NCI-H1092 (cell line): ENCODE measurements at places on chromosomes 12 and 14.

GRCh38 chr14:99402285-99402648, 78.4 kb downstream of the SETD3 start:
- no peak for DNase-seq

DNA sequence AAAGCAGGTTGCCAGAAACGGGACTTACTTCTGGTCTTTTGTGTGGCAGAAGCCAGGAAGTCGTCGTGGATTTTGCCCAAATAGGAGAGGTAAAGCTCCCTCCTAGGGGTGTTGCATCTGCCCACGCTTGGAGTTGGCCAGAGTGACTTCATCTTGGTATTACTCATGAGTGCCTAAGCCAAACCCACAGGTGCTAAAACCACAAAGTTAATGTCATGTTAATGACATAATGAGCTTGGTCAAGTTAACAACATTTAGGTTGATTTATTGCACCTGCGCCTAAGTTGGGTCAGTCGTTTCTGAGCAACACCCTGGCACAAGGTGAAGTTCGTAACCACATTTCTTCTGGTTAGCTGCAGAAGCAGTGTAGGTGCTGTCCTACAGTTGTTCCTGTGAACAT, 225.2 kb downstream of the FUT8 start:
- no peak for DNase-seq

GRCh38 chr12:75020068-75020557, 189.5 kb downstream of the KCNC2 start:
- no peak for DNase-seq

DNA sequence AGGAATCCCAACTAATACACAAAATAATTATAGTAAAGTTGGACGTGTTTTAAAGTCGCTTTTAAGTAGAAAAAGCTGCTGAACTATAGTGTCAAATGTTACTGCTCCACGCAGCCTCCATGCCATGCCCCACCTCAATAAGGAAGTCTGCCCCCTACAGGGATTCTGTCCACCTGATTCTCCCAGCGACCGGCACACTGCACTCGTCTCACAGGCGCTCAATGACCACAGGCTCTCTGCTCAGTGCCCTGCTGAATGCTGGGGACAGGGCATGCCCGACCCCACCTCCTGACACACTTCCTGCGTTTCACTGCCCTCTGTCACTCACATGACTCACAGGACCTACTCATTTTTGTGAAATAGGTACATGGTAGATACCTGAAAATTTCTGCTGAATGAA, 48.9 kb downstream of the BDKRB1 start:
- DNase-seq = no peak

- no peak for DNase-seq
These were observed 81.1 kb downstream of the ZFP36L1 start for GRCh38 chr14:68711561-68712309.

GRCh38 chr12:109523071-109523470, 45.6 kb downstream of the UBE3B start:
- DNase-seq = no peak
